ENCODE measurements at places on chromosomes 3 and 15.
A peak's percentile ranks its signal among the peaks of the same experiment; 100 is the strongest.

DNA sequence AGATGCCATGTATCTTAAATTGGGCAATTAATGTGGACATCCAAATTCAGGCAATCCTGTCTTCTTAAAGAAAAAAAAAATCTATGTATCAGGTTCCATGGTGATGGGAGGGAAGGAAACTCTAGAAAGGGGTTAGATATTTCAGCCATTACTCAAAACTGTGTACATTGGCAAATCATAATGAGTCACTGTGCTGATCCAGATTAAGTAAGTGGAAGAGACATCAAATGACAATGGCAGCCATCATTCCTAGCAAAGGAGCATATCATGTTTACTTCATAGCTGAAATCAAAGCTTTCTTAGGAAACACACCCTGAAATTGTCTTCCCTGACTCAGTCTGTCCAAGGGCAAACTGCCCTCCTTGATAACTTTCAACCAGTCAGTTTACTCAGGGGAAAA, 713.3 kb upstream of the GBE1 start:
- ATAC-seq = peak; percentile 64

GRCh38 chr3:173411375-173411973, 13.9 kb downstream of the NLGN1 start:
- ATAC-seq = no peak

DNA sequence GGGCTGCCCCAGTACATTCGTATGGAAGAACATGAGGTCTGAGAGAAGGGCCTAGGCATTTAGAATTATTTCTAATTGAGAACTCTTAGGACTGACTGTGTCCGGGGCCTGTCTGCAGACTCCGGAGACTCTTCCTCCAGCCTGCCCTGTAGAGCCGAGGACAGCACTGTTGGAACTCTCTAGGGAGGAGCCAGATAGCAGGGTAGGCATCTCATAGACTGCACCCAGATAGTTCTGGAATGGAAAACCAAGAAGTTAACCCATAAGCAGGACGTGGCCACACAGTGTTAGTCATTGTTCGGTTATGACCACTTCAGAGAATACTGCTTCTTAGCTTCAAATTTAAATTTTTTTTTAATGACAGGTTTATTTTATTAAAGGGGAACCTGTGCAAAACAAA, 59.5 kb downstream of the SNRK start:
- ATAC-seq = no peak

- ATAC-seq = peak; percentile 68
Observed at GRCh38 chr3:192819001-192819569, 91.7 kb upstream of the FGF12 start.

DNA sequence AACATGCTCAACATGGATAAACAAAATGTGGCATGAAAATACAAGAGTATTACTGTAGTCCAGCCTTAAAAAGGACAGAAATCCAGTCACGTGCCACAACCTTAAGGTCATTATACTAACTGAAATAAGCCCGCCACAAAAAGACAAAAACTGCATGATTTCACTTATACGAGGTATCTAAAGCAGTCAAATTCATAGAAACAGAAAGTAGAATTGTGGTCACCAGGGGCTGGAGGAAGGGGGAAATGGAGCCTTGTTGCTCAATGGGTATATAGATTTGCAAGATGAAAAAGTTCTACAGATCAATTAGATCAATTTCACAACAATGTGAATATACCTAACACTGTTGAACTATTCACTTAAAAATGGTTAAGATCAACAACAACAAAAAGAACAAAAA, 7.4 kb downstream of the GLB1 start:
- ATAC-seq = no peak

DNA sequence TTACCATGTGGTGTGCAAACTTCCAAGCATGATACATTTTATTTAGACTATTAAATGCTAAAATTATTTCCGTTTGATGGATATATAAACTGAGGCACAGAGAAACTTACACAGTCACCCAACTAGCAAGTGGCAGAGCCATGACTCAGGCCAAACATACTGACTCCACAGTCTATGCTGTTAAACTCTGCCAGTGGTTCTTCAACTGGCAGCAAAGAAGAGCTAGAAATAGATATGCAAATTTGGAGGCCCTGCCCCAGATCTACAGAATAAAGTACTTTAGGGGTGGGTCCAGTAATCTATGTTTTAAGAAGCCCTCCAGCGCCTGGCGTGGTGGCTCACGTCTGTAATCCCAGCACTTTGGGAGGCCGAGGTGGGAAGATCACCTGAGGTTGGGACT, 400.0 kb downstream of the FOXP1 start:
- no peak for ATAC-seq

DNA sequence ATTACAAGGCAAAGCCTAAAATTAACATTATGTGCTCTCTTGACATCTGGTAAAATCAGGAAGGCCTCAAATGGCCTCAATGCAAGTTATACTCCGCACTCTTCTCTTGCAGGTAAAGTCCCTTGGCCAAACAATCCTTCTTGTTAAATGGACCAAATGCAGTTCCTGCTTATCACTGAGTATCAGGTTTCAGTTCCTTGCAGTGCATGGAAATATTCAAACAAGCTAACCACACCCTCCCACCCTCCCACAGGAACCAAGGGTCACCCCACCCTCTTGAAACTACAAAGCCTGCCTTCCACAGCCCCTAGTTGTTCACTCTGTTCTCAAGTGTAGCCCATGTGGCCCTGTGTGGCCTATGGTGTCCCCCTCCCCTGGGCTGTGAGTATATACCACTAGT, 171.9 kb upstream of the CADPS start:
- no peak for ATAC-seq

DNA sequence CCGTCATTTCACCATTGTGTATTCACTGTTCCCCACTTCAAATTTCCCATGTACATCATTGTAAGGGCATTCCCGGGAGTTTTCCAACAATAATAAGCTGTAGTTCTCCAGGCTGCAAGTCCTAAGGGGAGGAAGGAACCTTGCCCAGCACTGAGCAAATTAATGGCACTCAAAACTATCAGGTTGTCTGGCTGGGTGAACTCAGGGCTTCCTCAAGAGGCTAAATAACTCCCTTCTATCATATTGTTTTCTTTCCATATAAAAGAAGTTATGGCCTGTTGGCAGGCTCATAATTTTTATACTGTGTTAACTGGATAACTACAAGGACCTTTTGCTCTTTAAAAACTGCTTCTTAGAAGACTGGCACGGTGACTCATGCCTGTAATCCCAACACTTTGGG, 71.4 kb downstream of the SEMA6D start:
- no peak for ATAC-seq

GRCh38 chr15:78037779-78038305, 39.7 kb downstream of the TBC1D2B start:
- no peak for ATAC-seq

GRCh38 chr15:58518626-58519025, 86.8 kb downstream of the LIPC start:
- ATAC-seq = no peak

DNA sequence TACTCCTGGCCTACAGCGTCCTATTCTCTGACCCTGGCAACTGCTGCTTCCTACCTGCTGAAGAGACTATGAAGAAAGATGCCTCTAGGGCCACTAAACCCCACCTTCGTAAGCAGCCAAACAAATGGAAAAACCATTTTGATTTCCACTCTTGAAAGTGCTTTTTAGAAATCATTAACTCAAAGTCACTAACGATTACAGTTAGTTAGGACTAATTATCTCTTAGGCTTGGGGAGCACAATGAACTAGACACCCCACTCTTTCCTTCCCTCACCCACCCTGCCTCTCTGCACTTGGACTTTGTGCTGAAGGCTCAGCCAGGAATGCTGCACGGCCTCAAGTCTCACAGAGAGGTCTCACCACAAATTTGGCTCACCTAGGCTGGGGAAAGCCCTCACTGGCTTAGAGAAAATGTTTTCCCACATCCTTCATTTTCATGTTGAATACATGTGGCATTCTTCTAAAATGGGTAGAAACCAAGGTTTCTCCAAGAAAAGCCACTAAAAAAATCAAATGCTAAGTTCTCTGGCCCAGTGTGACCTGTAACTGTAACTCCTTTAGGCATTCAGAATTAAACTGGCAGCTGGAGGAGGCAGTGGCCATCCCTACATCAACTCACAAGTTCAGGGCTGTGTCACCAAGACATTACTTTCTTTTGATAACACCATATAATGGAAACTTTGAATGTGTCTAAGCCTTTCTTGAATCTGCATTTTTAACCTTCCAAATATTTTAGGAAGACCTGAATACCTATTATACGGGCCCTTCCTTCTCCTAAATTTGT, 47.1 kb downstream of the NPTN start:
- ATAC-seq = no peak

GRCh38 chr3:51937014-51937413, 4.7 kb downstream of the RRP9 start:
- no peak for ATAC-seq

DNA sequence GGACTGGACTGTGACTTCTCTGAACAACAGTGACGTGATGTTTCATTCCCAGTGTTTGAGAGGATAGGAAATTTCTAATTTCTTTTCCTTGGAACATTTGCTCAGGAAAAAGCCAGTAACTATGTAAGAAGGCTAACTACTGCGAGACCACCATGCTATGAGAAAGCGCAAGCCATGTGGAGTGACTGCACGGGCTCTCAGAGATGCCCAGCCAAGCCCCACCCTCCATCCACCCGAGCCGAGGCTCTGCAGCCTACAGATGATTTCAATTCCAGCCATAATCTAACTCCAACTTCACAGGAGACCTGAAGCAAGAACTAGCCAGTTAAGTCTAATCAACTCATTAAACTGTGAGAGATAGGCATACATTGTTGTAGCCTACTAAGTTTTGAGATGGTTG, 124.3 kb downstream of the GREM1 start:
- ATAC-seq = no peak

GRCh38 chr3:49606427-49606826, 52.1 kb downstream of the BSN start:
- ATAC-seq = no peak

- ATAC-seq = no peak
Observed at GRCh38 chr3:56086355-56086754, 381.9 kb downstream of the ERC2 start.

GRCh38 chr3:15651396-15651795, 49.9 kb downstream of the BTD start:
- no peak for ATAC-seq

DNA sequence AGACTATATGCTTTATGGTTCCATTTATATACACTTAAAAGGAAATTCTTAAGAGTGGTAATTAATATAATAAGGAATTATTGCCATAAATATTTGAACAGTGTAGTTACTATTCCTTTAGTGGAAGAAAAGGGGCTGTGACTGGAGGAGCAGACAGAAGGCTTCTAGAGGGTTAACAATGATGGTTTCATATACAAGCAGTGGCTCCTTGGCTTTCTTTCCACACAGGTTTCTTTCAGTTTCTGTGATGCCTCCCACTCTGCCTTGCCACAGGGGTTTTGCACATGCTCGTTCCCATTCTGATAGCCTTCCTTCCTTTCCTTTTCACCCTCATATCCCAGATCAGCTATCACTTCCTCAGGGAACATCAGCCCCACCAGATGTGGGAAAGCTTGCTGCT, 108.8 kb upstream of the LYSMD4 start:
- ATAC-seq = no peak

DNA sequence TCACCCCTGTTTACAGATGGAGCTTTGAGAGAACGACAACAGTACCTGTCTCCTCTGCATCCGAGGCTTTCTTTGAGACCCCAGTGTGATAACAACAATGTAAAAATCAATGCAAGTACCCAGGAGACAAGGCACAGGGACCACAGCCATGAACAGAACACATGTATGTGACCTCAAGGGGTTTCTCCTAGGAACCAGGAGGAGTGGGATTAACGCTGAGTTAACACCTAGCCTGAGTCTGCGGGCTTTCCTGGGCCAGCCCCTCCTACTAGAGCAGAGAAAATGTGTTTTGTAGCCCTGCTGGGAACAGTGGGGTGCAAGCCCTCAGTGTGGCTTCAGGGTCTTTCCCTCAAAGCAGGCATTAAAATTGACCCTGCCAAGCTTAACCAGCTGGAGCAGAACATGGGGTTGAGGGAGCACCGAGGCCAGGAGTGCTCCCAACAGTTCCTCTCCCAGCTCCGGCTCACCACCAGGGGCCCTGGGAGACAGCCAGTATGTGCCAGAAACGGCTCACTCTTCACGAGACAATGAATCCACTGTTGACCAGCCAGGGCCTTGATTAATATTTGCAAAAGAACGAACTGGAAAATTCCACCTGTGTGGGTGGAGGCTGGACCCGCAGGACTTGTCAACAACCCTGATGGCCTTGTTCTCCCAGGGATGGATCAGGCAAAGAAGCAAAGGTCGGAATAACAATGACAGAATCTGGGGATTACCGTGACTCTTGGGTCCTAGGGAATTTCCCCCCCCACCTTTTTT, 3.6 kb downstream of the CHDH start:
- ATAC-seq = no peak

DNA sequence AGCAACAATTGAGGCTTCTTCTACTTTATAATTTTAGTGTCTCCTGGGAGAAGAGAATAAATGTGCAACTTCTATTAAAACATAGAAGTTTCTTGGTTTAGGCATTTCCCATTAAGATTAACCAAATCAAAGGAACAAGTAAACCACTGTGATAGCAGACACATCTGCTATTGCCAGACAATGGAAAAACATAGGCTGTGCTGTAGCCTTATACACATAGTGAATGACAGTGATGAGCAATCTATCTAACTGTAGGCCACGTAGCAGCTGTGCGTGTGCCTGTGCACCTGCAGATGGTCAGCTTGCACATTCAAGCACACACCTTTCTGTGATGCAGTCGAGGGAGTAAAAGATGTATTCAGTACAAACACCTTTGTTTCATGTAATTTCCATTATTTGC, 32.7 kb downstream of the GNB4 start:
- no peak for ATAC-seq

- ATAC-seq = no peak
Observed at GRCh38 chr3:147269907-147270306, 136.4 kb downstream of the ZIC4 start.

DNA sequence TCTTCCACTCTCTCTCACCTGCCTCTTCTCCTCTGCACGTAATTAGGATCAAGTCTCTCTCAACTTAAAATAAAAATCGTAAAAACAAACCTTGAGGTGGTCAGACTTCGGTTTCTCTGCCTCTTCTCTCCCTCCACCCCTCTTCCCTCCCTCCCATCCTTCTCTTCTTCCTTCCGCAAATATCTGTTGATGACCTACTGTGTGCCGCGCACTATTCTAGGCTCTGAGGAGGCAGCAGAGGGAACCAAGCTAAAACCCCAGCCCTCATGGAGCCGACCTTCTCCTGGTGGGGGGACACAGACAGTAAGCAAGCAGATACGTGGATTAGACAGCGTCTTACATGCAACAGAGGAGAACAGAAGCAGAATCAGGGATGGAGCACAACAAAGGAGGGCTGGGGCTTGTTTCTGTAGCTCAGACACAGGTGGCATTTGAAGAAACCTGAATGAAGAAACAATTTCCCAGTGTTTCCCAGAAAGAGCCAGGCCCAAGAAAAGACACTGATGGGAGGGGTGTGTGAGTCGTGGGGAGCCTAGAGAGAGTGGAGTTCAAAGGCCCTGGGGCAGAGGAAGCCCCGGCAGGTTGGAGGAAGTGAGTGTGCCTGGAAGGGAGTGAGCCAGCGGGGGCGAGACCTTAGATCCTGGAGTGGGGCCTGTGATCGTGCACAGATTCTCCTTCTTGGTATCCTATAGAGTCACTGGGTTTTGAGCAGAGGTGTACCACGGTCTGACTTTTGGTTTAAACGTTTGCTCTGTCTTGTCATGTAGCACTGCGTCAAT, 80.5 kb downstream of the TOP2B start:
- no peak for ATAC-seq

GRCh38 chr15:77840991-77841775, 208.5 kb upstream of the LINGO1 start:
- ATAC-seq = no peak
